Aorta (tissue), 5 donors: ENCODE measurements at places on chromosomes 2 and 18. TPM values are rescaled to one million over a fixed set of nuclear protein-coding genes. Genes with fewer than 3 reads are reported as not detected.

The EVA1A gene
- total RNA-seq: 3.1 TPM

The DSG1 gene
- total RNA-seq: not detected

The STARD6 gene
- total RNA-seq: not detected

GRCh38 chr2:11865805-11866204 is 119.4 kb downstream of the LPIN1 start:
- H3K27me3 ChIP-seq: no peaks in the 10 kb centered on the region
- no peaks in the 10 kb centered on the region for H3K4me1 ChIP-seq

- H3K36me3 ChIP-seq: no peaks in the 10 kb centered on the region
- no peak overlapping the region for H3K4me3 ChIP-seq
- DNase-seq: no peak
- H3K27me3 ChIP-seq: no peaks in the 10 kb centered on the region
- no peak overlapping the region for H3K27ac ChIP-seq
Observed at GRCh38 chr2:58502931-58503330, 261.8 kb upstream of the FANCL start.

DNA sequence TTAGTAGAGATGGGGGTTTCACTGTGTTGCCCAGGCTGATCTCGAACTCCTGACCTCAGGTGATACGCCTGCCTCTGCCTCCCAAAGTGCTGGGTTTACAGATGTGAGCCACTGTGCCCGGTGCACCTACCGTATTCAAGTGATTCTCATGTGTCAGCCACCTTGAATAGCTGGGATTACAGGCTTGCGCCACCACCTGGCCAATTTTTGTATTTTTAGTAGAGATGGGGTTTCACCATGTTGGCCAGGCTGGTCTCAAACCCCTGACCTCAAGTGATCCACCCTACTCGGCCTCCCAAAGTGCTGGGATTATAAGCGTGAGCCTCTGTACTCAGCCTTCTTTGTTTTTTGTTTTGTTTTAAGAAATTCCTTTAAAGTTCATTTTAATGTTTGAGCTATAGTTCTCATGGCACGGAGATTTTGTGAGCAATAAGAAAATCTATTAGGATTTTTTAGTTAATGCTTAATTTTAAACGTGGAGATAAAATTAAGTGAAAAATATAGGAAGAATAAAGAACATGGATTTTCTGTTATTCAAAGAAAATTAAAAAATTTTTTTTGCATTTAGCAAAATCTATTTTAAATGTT is 242.6 kb downstream of the PHLPP1 start:
- no peak overlapping the region for H3K27ac ChIP-seq
- H3K27me3 ChIP-seq: no peaks in the 10 kb centered on the region

DNA sequence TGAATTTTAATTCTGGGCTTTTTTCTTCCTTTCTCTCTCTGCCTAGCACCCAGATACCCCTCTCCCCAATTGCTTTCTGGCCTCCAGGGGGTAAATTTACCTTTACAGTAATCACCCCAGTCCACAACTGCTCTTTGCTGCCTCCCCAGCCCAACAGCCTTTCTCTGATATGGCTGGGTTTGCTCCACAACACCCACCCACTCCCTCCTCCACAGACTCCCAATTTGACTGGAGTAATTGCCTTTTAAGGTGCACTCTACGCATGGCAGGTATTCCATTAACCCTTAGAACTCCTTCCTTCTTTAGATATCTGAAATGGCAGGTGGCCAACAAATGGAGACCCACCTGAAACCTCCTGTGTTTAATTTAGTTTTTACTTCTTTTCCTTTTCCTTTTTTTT is 3.6 kb downstream of the CELF4 start:
- no peak overlapping the region for H3K27ac ChIP-seq
- no peak for DNase-seq
- H3K4me1 ChIP-seq: peaks cover 6% of the 10 kb centered on the region
- no peak overlapping the region for H3K4me3 ChIP-seq
- H3K36me3 ChIP-seq: no peaks in the 10 kb centered on the region
- H3K27me3 ChIP-seq: no peaks in the 10 kb centered on the region

GRCh38 chr2:12009323-12009905 is 263.0 kb downstream of the LPIN1 start:
- no peak for DNase-seq
- no peak overlapping the region for H3K27ac ChIP-seq
- no peaks in the 10 kb centered on the region for H3K4me1 ChIP-seq

DNA sequence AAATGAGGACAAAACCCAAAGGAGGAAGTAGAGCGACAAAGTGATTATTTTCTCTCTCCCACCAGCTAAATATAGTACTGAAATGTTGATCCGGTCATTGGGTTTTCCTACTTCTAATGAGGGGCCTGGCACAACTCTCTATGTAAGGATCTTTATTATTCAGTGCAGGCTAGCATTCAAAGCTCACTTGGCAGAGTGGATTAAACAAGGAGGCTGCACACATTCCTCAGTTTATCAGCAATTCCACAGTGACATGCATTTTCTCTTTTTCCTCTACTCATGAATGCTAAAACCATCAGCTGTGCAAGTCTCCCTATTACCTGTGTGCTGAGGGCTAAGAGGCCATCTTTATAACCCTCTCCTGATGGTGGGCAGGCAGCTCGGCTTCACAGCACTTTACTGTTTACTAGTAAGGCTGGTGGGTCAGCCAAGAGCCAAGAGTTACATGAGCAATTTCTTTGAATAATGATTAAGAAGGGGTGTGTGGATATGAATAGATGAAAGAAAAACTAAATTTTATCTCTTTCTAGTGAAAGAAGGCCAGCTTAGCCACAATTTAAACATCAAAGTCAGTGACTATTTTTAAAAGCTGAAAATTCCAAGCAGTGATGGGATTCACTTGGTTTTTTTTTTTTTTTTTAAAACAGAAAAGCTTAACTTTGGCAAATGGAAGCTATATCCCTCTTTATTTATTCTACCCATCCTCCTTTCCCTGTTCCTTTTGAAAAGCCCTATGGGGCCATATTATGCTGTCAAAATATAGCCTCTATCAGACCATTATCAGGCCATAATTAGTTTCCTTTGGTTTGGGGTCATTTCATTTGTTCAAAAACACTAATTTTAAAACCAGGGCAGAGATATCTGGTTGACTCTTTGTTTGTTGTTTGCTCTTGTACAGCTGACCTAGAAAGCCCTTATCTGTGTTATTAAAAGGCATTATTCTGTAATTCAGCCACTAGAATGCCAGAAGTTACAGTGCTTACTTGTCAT is 111.0 kb downstream of the RBM43 start:
- H3K4me3 ChIP-seq: no peak overlapping the region
- H3K36me3 ChIP-seq: no peaks in the 10 kb centered on the region
- DNase-seq: no peak
- no peak overlapping the region for H3K27ac ChIP-seq
- H3K27me3 ChIP-seq: no peaks in the 10 kb centered on the region
- H3K4me1 ChIP-seq: no peaks in the 10 kb centered on the region

- H3K27me3 ChIP-seq: no peaks in the 10 kb centered on the region
- no peak for DNase-seq
- H3K4me3 ChIP-seq: no peak overlapping the region
- H3K27ac ChIP-seq: no peak overlapping the region
Observed at GRCh38 chr18:38045845-38046244, 480.2 kb upstream of the CELF4 start.

DNA sequence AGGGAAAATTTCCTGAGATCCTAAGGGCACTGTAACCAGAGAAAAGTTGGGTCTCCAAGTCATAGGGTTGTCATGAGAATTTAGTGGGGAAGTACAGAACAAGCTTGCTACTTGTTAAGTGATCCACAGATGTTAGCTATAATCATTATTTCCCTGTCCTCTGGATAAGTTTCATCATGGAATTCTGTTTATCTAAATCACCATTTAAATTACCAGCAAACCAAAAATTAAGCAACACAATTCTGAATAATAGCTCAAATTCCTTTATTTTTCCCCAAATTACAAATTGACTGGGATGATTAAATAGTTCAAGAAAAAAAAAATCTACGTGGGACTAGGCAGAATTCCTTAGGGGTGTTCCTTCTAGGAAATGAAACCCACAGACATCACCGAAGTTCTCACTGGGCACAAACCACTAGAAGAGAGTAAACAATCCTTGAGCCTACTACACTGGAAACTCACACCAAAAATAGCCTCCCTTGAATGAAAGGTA is 159.5 kb downstream of the COL6A3 start:
- H3K36me3 ChIP-seq: no peaks in the 10 kb centered on the region
- H3K4me3 ChIP-seq: no peak overlapping the region
- H3K27me3 ChIP-seq: no peaks in the 10 kb centered on the region
- no peak overlapping the region for H3K27ac ChIP-seq
- no peaks in the 10 kb centered on the region for H3K4me1 ChIP-seq

GRCh38 chr2:138280999-138281695 is 220.4 kb upstream of the SPOPL start:
- no peaks in the 10 kb centered on the region for H3K4me1 ChIP-seq
- no peaks in the 10 kb centered on the region for H3K36me3 ChIP-seq
- DNase-seq: no peak
- H3K27ac ChIP-seq: no peak overlapping the region
- no peak overlapping the region for H3K4me3 ChIP-seq

DNA sequence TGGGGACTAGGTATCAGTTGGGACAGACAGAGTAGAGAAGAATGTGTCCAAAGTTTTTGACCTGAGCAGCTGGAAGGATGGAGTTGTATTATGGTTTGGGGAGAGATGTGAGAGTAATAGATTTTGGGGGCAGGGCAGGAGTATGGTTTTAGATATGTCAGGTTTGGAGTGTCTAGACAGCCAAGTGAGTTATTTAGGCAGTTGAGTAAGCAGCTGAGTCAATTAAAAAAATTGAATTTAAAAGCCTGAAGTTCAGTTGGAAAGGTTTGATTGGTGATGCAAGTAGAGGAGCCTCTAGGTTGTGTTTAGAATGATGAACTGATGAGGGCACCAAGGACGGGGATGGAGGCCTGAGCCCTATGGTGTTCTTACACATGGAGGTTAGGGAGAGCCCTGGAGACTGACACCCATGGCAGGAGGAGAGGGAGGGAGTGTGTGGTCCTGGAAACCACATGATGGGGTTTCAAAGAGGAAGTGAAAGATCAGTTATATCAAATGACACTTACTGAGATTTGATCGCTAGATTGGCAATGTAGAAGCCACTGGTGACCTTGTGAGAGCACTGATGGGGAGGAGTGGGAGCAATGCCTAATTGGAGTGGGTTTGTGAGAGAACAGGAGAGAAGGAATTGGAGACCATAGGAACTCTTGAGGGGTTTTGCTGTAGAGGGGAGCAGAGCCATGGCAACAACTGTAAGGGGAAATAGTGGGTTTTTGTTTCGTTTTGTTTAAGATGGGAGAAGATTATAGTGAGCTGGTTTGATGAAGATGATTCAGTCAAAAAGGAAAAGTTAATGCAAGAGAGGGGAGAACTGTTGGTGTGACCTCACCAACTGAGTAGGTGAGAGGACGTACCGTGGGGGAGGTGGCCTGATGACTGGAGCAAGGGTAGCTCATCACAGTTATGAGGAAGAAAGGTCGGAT is 10.3 kb downstream of the ITGA6 start:
- no peak for DNase-seq
- no peak overlapping the region for H3K27ac ChIP-seq
- H3K4me3 ChIP-seq: no peak overlapping the region
- H3K36me3 ChIP-seq: no peaks in the 10 kb centered on the region
- no peaks in the 10 kb centered on the region for H3K4me1 ChIP-seq

DNA sequence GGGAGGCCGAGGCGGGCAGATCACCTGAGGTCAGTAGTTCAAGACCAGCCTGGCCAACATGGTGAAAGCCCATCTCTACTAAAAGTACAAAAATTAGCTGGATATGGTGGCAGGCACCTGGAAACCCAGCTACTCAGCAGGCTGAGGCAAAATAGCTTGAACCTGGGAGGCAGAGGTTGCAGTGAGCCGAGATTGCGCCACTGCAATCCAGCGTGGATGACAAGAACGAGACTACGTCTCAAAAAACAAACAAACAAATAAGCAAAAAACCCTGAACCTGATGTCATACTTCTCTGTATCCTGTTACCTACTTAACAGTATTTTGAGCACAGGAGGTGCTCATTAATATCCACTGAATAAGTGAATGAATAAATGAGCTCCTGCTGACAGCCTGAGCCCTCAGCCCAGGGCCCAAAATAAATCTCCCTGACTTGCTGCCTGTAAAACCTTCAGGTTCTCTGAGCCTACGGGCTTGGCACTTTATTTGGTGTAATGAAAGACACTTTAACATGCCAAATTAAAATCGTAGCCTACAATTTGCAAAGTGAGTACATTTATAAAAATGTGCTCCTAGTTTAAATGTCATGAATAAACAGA is 215.1 kb downstream of the ZNF385B start:
- H3K27me3 ChIP-seq: no peaks in the 10 kb centered on the region
- H3K4me1 ChIP-seq: no peaks in the 10 kb centered on the region
- no peak for DNase-seq
- no peak overlapping the region for H3K27ac ChIP-seq
- no peak overlapping the region for H3K4me3 ChIP-seq

DNA sequence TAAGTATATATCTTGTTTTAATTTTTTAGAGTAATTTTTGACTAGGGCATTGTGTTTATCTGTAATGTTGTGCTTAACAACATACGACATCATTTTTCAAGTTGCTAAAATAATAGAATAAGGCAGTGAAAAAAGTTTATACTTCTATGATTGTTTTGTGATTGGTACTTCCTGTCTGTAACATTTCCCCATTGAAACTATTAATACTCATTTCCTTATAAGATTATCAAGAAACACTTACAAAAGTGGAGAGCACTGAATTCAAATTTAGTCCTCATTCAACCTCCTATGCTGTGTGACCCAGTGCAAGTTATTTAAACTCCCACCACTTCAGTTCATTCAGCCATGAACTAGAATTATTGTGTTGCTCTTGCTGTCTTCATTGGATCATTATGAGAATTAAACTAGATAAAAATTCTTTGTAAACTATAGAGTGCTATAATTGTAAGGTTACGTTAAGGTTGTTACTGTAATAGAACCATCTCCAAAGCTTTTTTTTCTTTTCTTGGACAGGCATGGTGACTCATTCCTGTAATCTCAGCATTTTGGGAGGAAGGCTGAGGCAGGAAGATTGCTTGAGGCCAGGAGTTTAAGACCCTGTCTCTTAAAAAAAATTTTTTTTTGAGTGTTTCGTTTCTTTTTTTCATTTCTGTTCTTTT is 2.8 kb downstream of the ETAA1 start:
- no peak overlapping the region for H3K27ac ChIP-seq
- no peaks in the 10 kb centered on the region for H3K27me3 ChIP-seq
- H3K36me3 ChIP-seq: no peaks in the 10 kb centered on the region
- no peak overlapping the region for H3K4me3 ChIP-seq

DNA sequence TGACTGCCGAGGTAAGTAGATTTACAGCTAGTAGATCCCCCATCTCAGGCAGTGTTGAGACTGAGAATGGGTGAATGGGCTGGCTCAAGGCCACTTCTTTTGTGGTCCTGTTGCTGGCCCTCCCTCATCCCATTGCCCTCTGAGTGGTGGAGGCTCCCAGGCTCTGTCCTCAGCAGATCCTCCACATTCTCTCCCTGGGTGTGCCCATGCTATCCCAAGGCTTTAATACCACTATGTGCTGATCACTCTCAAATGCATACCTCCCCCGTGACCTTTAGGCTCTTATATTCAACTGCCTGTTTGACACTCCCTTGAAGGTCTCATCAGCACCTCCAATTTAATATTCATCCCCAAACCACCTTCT is 271.8 kb downstream of the GLI2 start:
- no peak overlapping the region for H3K27ac ChIP-seq
- no peak for DNase-seq
- no peak overlapping the region for H3K4me3 ChIP-seq
- no peaks in the 10 kb centered on the region for H3K36me3 ChIP-seq
- H3K4me1 ChIP-seq: no peaks in the 10 kb centered on the region
